ENCODE measurements at places on chromosomes 5 and 9. TPM values are rescaled to one million over a fixed set of nuclear protein-coding genes. Genes with fewer than 3 reads are reported as not detected.
A peak's percentile ranks its signal among the peaks of the same experiment; 100 is the strongest.

- DNase-seq = no peak
These were observed 58.9 kb downstream of the GPR107 start for GRCh38 chr9:130112538-130113151.

- DNase-seq = no peak
These were observed 413.2 kb upstream of the ACTBL2 start for GRCh38 chr5:57895766-57896165.

DNA sequence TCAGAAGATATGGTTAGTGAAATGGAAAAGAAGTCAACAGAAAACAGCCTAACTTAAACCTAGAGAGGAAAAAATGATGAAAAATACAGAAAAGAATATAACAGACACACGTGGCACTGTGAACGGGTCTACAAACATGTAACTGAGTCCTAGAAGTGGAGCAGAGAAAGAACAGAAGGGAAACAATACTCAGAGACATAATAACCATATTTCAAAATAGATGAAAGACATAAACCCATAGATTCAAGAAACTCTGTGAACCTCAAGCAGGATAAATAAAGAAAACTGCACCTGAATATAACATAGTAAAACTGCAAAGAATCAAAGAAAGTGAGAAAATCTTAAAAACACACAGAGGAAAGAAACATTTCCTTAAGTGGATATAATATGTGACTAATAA is 67.7 kb upstream of the GOLGA1 start:
- no peak for DNase-seq

DNA sequence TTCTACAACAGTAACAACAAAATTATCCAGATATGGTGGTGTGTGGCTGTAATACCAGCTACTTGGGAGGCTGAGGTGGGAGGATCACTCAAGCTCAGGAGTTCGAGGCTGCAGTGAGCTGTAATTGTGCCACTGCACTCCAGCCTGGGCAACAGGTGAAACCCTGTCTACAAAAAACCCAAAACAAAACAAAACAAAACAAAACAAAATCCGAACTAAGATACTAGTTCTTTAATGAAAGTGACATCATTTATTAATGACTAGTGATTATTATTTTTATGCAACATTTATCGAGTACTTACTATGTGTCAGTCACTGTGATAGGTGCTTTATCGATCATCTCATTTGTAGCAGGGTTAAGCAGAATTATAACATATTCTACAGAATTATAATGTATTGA is 196.9 kb upstream of the GDNF start:
- DNase-seq = no peak

- no peak for DNase-seq
These were observed 87.0 kb upstream of the CCNH start for GRCh38 chr5:87499478-87500410.

- DNase-seq = no peak
These were observed 88.5 kb downstream of the SUSD1 start for GRCh38 chr9:112086627-112087026.

DNA sequence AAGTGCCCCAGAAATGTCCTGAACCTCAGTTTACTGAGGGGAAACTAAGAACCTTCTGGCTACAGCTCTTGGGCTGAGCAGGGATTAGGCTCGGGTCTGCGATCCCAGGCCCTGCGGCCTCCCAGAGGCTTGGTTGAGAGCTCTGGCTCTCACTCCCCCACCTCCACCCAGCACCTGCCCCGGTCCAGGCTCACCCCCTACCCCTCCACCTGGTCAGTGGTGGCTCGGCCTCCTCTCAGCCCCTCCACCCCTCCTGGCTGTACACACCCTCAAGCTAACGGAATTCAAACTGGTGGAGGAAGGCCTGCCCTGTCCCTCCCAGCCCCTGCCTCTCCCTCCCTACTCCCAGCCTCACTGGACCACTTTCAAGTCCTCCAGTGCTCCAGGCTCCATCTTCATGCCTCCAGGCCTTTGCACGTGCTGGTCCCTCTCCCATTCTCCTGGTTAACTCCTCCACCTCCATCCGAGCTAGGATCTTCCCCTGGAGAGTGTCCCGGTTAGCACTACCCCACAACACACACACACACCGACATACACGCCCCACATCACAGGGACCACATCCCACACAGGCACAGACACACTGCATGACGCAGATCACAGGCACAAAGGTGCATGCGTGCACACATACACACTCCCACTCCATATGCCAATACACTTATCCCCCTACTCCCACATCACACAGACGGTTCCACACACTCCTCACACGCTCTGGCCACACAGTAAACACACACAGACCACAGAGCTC is 130.9 kb downstream of the C9orf50 start:
- peak; percentile 74 for DNase-seq

DNA sequence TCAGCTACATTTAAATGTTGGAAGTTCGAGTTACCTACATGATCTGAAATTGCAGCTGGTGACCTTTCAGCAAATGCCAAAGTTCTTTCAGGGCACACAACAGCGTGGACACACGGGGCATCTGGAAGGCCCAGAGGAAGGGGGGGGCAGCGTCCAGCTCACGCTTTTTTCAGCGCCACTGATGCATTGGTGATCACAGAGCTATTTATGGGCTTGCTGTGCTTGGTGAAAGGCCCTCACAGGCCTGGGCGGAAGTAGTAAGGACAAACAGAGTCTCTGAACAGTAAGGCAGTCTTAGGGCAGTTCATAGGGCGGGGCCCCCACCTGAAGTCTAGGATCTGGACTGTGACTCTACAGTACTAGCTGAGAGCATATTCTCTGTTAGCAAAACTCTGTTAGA is 6.6 kb upstream of the FBP2 start:
- no peak for DNase-seq

- DNase-seq = no peak
These were observed 133.7 kb downstream of the PRELID2 start for GRCh38 chr5:145701404-145701803.

DNA sequence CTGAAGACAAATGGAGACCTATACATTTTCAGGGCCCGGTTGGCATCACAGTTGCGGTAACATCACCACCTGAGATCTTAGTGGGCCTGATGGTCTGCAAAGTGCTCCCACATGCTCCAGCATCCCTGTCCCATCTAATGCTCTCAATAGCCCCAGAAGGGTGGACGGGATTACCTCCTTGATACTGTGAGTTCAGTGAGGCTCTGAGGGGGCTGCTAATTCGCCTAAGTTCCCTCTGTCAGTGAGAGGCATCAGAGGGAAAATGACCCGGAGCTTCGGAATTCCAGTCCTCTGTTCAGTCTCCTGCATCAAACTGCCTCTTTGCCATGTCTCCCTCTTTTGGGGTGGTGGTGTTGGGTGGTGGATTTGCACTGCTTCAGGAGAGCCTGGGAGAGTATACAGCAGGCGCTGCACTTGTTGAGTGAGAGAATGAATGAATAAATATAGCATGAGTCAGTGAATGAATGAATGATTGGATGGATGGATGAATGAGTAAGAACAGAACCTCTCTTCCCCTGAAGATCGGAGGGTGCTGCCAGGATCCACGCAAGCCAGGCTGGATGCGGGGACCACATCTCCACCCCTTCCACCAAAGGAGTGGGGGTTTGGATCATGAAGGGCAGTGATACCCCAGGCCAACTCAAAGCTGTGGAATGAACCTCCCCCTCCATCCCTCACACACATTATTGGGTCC is 141.0 kb downstream of the GABBR2 start:
- no peak for DNase-seq

DNA sequence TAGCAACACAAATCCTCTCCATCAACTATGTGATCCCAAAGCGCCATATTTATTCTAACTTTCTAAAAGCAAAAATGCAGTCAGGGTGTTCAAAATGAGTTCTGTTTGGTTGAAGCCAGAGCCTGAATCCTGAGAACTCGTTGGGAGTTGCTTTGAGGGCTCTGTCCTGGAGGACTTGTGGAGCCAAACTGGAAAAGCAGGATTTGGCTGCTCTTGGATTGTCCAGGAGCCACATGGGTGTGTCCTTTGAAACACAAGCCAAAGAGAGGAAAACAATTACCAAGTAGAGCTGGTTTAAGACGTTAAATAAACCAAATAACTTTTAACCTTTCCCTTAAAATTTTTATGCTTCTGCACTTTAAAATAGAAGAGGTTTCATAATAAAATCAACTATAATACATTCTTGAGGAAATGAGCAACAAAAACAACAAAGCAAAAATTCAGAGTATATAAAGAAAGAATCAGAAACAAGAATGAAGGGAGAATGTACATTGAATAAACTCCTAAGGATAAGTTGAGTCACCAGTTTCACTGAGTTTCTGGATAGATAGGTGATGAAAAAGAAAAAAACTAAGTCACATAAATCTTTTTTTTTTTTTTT is 13.5 kb downstream of the C5orf46 start:
- DNase-seq = no peak

DNA sequence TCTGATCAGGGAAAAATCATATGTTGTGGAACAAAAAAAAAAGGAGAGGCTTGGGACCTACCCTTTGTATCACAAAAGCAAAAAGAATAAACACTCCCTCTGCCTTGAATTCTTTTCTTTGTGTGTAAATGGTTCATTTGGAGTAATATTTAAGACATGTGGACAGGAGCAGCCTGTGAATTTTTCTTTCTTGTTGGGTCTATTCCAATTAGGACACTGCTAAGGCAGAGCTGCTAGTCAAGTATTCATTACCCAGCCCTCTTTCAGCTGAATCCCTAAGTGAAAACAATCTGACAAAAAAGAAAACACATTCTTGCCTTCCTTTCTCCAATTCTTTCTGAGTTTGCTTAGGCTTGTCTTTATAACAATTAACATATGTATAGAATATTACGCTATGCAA is 330.0 kb downstream of the EBF1 start:
- DNase-seq = no peak

DNA sequence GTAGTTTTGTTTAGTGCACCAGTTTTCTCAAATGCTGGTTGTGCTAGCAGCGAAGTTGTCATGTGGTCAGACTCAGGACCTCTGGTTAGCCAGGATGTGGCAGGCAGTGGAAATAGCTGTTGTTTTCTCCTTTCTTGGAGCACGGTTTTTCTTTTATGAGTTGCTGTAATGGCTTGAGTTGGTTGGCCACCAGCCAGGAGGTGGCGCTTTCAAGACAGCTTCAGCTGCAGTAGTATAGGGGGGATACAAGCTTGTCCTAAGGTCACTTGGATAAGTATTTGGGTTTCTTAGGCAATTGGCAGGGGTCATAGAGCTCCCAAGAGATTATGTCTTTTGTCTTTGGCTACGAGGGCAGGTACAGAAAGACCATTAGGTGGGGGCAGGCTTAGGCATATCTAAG is 274.2 kb upstream of the TARS1 start:
- no peak for DNase-seq

GRCh38 chr5:62132276-62132675 is 173.7 kb upstream of the KIF2A start:
- DNase-seq = no peak

GRCh38 chr5:59143926-59144333 is 561.1 kb downstream of the RAB3C start:
- DNase-seq = no peak

GRCh38 chr5:176538989-176539384 is 1.8 kb upstream of the RNF44 start:
- no peak for DNase-seq

DNA sequence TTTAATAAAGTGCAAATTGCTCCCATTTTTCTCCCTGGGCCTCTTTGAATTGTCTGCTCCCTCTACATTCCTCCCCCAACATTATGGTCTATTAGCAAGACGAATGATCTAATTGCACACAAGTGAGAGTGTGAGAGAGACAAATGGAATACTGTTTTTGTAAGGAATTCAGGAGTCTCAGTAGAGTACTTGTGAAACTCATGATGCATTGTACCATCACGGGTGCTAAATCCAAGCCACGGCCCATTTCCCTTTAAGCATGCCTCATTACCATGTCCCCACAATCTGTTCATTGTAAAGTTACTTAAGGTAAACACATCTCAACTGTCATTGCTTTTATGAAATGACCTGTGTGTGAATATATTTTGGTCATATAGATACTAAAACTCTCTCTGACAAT is 62.8 kb downstream of the CD180 start:
- DNase-seq = no peak

DNA sequence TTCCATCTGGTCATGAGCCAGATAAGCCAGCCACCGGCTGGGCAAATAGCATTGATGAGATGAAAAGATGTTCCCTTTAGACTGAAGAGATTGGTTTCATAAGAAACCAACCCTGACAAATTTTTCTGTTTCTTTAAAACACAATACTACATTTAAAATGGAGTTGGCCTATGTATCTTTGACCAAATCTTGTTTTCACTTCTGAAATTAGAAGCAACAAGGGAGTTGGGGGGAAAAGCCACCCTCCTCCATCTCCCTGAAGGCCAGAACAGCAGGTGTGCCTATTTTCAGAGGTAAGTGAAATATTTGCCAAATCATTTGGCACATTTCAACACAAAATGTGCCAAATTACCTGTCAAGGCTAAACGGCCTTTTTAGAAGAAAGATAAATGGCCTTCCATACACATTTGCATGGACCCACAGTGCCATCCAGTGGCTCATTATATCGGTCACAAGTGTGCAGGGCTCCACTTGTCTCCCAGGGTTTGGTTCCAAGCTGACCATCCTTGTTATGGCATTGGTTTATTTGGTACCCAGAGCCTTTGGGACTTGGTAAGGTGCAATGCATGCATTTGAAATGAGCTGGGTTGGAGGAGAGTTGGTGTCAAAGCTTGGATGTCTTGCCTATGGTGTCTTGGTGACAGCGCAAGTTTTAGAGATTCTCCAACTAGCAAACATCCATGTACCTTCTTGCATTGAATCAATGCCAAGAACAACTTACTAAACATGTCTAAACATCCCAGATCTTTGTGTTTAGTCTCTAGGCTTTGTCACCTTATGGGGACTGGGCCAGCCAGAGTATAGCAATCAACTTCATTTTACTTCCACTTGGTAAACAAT is 372.0 kb upstream of the KIF2A start:
- no peak for DNase-seq

DNA sequence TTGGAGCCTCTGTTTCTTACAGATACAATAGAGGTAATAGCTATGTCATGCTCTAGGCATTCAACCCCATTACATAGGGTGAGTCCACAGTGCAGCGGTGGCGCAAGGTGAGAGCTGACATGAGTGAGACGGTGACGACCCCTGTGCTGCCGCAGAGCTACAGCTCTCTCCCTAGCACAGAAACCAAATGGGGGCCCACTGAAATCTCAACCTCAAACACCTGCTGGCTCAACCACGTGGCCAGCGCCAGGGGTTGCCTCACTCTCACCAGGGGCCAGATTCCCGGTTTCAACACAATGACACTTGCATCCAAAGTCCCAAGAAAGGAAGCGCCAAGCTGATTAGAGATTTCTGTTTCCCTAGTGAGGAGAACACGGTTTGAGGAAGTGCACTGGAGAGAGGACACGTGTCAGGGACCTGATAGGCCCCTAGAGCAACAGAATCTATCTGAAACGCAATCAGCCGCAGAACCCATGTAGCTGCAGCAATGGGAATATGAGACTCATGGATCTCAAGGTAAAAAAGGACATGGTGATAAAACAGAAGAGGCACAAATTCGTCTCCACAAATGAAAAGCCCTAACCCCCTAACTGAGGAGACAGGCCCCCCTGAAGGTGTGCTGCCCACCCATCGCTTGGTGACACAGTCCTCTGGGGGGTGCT is 114.3 kb downstream of the CRB2 start:
- no peak for DNase-seq

The MLANA gene
- not detected for total RNA-seq

The BHMT gene
- total RNA-seq = 0.41 TPM

The GHR gene
- total RNA-seq = 11.8 TPM

The EFNA5 gene
- total RNA-seq = 9.9 TPM

The NR5A1 gene
- total RNA-seq = not detected
